ENCODE measurements at places on chromosomes 12 and 14.

- DNase-seq, result no peak
Observed at GRCh38 chr12:131188131-131189050, 234.7 kb downstream of the ADGRD1 start.

- DNase-seq, result no peak
Observed at GRCh38 chr12:106287364-106287763, 15.2 kb upstream of the TCP11L2 start.

- no peak for DNase-seq
Observed at GRCh38 chr14:54735424-54735823, 167.2 kb downstream of the GCH1 start.

GRCh38 chr12:101552277-101552676, 42.5 kb upstream of the MYBPC1 start:
- no peak for DNase-seq

DNA sequence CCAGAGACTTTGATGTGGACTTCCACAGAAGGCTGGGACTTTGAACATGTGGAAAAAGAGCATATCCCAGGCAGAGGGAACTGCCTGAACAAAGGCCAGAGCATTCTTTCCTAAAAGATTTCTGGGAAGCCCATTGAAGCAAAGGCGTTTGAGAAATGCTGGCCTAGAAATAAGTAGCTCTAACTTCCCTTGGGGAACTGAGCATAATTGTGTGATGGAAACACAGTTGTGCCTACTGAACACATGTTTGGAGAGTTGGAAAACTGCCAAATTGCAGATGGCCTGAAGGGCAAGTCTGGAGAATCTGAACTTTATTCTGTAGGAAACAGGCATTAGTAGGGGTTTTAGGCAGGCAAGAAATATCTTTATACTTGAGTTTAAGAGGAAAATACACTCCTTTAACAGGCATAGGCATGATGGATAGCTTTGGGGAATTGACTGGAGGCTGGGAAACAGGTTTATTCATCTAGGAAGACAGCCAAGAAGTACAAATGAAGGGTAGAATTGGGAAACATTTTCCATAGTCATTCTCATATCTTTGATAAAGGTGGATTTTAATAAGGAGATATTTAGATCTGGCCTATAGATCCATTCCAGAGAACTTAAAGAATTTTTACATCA, 134.1 kb downstream of the TPH2 start:
- DNase-seq, result no peak

DNA sequence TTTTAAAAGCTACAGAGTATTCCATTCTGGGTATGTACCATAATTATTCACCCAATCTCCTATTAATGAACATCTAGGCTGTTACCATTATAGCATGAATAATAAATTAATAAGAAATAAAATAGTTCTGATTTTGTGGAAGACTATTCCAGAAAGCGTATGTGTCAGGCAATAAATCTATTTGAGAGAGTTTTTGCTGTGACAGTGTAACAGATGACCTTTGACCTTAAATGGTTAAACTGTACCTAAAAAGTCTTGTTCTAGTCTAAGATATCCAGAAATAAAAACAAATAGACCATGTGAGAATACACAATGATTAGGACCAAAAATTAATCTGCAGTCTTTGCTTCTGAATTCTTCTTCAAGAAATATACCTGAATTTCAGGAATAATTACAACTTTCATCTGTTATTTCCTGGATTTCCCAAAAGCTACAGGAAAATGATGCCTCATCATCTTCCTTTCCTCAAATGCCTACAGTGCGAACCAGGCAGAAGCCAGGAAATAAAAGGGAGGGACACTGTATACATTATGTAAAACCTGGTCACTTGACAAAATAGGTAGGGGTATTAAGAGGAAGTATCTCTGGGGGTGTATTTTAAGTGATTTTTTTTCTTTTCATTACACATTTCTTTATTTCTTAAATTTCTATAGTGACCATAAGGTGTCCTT, 7.3 kb downstream of the TM7SF3 start:
- DNase-seq, result no peak

GRCh38 chr12:29164477-29165393, 15.7 kb downstream of the FAR2 start:
- DNase-seq, result no peak

DNA sequence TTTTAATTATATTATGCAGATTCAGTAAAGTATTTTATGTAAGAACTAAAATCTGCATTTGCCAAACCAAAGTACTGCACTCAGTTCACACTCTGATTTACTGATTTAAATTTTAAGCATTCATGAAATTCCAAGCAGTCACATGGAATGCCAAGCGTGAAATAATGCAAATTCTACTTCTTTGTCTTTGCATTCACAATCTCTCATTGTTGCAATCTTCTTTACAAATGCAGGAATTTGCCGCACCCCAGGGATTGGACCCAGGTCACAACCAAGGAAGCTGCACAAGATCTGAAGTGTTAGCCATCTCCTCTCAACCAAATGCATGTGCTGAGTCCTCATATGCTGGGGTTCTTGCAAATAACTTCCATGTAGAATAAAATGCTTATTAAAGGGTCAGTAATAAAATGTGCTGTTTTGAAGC, 71.9 kb downstream of the TUNAR start:
- DNase-seq, result no peak

- DNase-seq, result no peak
Observed at GRCh38 chr14:28488684-28489083, 277.9 kb upstream of the FOXG1 start.

- no peak for DNase-seq
Observed at GRCh38 chr14:71488703-71489191, 443.5 kb upstream of the RGS6 start.

DNA sequence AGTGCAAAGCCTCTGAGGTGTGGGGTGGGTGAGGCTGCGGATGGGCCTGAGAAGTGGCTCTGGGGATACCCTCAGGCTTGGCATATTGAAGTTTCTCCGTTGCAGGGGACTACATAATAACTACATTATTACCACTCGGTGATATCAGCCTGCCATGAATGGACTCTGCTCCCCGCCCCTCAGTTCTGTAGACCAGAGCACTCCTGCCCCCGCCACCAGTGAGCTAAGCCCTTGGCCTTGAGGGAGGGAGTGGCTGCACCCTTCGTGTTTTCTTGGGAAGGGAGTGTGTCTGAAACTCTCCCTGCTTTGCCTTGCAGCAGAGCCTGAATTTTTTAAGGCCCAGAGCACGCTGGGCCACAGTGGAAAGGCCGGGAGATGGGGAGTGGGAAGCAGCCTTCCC, 1.7 kb downstream of the ORAI1 start:
- DNase-seq, result peak; percentile 14

- no peak for DNase-seq
Observed at GRCh38 chr14:96297000-96297399, 41.0 kb downstream of the BDKRB1 start.

DNA sequence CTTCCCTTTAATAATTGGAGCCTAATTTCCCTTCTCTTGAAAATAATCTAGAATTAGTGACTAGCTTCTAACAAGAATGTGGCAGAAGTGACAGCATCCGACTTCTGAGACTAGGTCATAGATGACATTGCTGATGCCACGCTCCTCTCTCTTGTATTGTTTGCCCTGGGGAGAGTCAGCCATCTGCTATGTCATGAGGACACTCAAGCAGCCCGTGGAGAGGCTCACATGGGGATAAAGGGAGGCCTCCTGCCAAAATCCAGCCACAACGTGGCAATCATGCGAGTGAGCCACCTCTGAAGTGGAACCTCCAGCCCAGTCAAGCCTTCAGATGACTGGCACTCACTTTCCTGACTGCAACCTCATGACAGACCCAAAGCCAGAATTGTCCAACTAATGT, 54.2 kb upstream of the LRRK2 start:
- DNase-seq, result no peak

DNA sequence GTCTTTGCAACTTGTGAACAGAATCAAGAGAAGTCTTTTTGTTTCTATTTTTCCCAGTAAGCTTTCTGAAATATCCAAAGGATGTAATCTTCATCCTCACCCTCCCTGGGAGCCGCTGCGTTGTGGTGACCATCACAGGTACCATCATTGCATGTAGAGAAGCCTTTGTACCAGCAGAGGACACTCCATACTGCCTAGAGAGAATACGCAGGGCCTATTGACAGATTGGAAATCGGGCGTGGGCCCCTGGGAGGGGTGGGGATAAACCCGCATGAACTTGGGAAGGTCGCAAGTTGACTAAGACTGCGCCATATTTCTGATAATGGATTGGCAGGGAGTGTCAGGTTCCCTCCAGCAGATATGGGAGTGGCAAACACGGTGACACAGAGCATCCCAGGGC, 12.7 kb downstream of the KRT1 start:
- DNase-seq, result no peak

DNA sequence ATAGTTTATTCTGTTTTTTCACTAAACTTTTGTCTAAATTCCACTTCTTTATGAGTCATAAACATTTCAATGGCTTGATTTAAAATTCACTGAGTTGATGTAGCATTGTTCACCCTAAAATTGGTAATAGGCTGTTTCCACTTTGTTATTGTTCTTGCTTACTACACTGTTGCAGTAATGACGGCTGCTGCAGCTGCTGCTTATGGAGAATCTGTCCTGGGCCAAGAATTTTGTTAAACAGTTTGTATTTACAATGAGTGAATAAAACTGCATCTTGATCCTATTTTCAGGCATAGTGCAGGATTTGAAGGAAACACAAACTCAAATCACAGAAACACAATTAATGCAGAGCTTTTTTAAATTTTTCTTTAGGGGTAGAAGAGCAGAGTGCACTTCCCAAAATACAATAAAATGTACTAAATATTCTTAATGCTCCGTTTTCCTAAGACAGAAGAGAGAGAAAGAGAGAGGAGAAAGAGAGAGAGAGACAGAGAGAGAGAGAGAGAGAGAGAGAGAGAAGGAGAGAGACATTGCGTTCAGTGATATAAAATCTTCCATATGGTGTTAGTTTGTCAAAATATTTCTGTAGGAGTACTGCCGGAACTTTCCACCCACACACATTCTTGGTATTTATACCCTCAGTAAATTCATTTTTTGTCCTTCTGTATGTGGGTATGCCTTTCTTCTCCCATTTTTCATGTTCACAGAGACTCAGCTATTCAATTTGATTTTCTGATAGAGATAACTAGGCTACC, 266.4 kb downstream of the LRFN5 start:
- no peak for DNase-seq

Measured in stimulated activated CD4-positive, alpha-beta T cell treated with anti-CD3 and anti-CD28 coated beads, Interleukin-4, amount 100 ng/mL, for 4 hours (primary cell).